ENCODE measurements at places on chromosomes 2 and 18.

- peak; percentile 74 for DNase-seq
Observed at GRCh38 chr2:219689676-219690628, 62.5 kb downstream of the SLC4A3 start.

DNA sequence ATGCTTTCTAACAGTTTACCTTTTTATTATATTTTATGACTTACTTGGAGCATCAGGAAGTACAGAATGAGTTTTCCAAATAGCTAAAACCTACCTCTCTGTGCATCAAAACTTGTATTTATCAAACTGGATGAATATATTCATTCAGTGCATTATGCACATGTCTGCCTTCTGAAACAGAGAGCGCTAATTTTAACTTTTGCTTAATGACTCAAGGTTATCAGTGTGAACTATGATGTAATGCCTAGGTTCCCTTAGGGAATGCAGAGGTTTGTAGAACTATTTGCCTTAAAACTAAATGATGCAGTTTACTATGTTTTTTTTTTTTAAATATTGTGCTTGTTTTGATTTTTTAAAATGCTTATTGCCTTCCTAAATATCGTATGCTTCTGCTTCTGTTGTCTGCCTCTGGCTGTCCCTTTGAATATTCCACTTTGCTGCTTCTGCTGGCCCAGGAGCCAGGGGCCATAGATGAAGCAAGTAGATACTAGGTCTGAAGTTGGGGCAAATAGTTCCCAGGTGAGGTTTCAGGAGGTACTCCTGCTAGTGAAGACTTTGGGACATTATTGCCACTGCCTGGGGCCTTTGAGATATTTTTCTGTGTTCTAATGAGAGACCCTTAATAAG, 16.5 kb downstream of the TMEM178A start:
- no peak for DNase-seq

- DNase-seq: no peak
Observed at GRCh38 chr2:238421695-238422035, 5.1 kb upstream of the ASB1 start.

GRCh38 chr2:190382851-190383250, 25.3 kb upstream of the MFSD6 start:
- DNase-seq: peak; percentile 49

- no peak for DNase-seq
Observed at GRCh38 chr2:168601741-168602140, 145.7 kb downstream of the CERS6 start.

DNA sequence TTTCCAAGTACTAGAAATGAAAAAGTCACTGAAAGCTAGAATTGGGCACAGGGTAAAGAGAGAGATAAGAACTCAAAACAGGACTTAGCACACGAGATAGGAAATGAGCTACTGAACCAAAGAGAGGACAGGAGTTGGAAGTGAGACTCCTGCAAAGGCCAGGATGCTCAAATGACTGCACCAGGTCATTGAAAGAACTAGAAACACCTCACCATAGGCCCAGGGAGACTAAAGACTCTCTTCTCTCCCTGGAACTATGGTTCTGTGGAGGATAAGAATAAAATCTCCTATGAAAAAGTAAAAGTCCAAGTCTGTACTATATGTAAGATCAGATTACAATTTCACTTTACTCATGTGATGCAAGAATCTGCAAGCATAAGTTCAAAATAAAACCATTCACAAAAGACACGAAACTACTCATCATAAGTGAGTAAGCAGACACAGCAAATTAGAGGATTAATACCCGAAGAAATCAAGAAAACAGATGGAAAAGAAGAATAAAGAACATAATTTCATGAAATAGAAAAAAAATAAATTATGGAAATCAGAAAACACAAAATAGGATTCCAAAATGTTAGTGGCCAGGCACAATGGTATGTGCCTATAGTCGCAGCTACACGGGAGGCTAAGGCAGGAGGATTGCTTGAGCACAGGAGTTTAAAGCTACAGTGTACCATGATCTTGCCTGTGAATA, 6.5 kb downstream of the NBAS start:
- no peak for DNase-seq

GRCh38 chr2:157922815-157923214, 46.7 kb upstream of the ACVR1 start:
- DNase-seq: no peak

DNA sequence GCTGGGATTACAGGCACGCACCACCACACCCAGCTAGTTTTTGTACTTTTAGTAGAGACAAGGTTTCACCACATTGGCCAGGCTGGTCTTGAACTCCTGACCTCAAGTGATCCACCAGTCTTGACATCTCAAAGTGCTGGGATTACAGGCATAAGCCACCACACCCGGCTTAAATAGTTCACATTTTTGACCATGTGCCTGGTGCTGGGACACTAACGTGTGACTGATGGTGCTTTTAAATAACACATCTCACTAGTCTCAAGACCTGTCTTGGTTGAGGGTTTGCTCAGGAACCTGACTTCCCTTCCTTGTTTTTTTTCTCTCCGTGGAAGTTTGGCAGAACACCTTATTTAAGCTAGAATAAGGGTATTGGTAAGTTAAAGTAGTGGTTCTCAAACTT, 8.5 kb downstream of the FMNL2 start:
- peak; percentile 33 for DNase-seq

GRCh38 chr2:173652767-173653431, 298.2 kb downstream of the CDCA7 start:
- DNase-seq: peak; percentile 98

GRCh38 chr2:119315241-119315925, 51.3 kb downstream of the C2orf76 start:
- DNase-seq: peak; percentile 8

GRCh38 chr18:38932752-38933151, 1367.2 kb upstream of the CELF4 start:
- DNase-seq: no peak

DNA sequence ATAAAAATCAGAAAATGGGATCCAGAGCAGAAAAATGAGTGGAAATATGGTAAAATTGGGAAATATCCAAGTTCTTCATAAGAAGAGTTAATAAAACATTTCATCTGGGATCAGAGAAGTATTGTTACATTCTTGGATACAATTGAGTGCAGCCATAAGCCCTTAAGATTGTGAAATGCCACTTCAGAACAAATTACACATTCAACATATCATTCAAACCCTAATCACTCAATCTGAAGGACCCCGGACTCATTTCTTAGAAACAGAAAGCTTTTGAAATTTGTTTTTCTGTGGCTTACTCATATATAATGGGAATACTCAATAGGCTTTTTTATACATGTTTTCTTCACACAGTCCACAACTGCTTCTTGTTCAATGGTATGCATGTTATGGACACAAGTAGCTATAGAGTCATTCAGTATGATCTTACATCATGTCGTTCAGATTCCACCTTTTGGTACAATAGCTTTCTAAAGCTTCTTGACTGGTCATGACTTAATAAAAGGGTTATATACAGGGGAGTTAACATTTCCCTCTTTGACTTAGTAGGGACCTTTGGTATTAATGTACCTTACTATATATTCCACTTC, 39.9 kb downstream of the SCN7A start:
- no peak for DNase-seq

- no peak for DNase-seq
Observed at GRCh38 chr2:52933878-52934277, 833.7 kb upstream of the CHAC2 start.

GRCh38 chr18:60358516-60358915, 14.1 kb downstream of the MC4R start:
- DNase-seq: peak; percentile 66

GRCh38 chr18:63575681-63576080, 11.5 kb upstream of the SERPINB13 start:
- DNase-seq: no peak

DNA sequence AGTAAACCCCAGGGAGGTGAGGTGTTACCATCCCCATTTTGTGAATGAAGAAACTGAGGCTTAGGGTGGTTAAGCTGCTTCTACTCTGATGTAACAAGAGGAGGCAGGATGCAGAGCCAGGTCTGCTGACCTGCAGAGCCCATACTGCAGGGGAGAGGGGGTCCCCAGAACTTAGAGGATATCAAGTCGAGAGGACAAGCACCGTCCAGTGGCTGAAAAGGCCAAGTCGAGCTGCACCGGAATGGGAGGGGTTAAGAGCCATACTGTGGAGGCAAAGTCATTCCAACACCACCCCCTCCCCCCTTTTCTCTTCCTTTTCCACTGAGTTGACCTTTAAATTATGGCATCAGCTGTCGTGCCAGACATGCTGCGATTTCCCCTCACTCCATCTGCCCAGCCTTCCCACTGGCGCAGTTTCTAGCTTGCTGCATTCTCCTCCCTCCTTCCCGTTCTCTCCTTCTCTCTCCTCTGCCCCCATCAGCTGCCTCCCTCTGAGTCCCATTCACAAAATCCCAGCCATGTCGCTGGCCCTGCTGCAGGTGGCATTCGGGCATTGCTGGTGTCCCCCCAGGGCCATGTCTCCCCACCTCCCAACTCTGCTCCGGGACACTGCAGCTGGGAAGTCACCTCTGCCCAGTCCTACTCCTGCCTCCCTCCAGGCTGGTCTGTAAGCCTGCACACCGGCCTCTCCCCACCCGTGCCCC, 346.9 kb downstream of the DYSF start:
- DNase-seq: no peak

- no peak for DNase-seq
Observed at GRCh38 chr18:22166069-22166950, 3.1 kb upstream of the GATA6 start.

DNA sequence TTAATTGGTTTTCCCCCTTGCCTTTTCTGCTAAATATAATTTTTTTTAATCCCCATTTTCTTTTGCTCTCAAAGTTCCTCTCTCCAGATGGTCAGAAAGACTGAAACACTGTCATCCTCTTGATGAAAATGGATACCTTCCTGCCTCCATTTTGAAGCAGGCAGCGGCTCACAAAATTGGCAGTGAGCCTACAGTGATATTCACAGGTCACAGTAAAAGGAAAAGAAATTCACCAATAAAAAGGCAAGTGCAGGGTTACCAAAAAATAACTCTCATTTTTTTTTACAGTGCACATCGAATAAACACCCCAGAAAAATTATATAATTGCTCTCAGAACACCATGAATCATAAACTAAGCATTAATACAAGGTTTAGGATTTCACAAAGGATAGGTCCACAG, 307.5 kb downstream of the TCF4 start:
- DNase-seq: peak; percentile 31

- DNase-seq: peak; percentile 89
Observed at GRCh38 chr2:70523996-70524965, 29.3 kb downstream of the TGFA start.
